Urinary bladder (tissue), 4 donors: ENCODE measurements at places on chromosomes 5 and 9. TPM values are rescaled to one million over a fixed set of nuclear protein-coding genes. Genes with fewer than 3 reads are reported as not detected.

The IER5L gene
- 15.2 TPM for total RNA-seq

The CSF1R gene
- total RNA-seq = 24.5 TPM

The ANKDD1B gene
- 10.3 TPM for total RNA-seq

The ADAMTSL1 gene
- total RNA-seq = 42.3 TPM

The NUTM2F gene
- not detected for total RNA-seq

The WDR31 gene
- 1.7 TPM for total RNA-seq

The ARL10 gene
- 20.8 TPM for total RNA-seq

The GCNT1 gene
- total RNA-seq = 9.1 TPM

The NR2F1 gene
- total RNA-seq = 64.8 TPM
